Activated CD4-positive, alpha-beta T cell treated with anti-CD3 and anti-CD28 coated beads for 1 hour (primary cell): ENCODE measurements at places on chromosomes 2 and 18.

DNA sequence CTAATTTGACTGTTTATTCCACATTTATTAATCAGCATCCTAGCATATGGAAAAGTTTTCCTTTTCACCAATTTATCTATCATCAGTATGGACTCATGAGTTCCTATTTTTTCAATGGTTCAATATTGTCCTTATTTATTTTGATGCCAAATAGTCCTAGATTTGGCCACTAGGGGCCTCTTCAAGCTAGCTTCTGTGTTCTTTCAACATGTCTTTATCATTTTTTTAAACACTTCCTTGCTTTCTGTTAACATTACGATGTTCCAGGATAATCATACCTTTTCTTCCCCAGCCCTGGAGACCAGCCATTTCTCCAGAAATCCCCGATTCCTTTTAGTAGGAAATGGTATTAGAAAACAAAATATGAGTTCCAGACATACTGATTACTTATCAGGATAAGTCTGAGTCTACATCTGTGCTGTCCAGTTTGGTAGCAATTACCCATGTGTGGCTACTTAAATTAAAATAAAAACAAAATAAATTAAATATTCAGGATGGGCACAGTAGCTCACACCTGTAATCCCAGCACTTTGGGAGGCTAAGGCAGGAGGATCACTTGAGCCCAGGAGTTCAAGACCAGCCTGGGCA, 70.6 kb downstream of the RPE start:
- no peak for DNase-seq

DNA sequence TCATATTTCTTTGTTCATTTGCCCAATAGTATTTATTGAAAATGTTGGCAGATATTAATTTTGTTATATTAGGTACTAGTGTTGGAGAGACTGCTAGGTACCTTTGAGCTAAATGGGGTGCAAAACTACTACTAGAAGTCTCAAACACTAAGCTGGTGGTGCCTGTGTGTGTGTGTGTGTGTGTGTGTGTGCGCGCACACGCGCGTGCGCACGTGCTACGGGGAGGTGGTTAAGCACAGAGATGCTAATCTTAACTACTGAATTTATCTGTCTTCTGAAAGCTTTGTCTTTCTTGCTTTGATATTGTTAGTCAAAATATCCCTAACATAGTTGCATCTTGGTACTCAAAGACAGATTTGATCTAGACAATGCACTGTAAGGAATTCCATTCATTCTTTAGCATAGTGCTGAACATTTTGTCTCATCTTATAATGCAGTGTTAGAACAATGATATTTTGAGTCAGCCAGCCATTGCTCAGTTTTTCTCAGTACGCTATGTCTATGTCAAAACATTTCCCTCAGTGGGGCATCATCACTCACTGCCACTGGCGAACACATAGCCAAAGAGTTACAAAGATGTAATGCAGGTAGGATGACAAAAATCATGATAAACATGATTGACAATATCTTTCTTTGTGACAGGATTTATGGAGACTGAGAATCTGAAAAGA, 396.0 kb upstream of the RGPD4 start:
- DNase-seq, result no peak

GRCh38 chr2:157901325-157901724, 25.2 kb upstream of the ACVR1 start:
- DNase-seq, result no peak

- DNase-seq, result no peak
Measured at GRCh38 chr2:128564131-128564530, 245.5 kb upstream of the HS6ST1 start.

DNA sequence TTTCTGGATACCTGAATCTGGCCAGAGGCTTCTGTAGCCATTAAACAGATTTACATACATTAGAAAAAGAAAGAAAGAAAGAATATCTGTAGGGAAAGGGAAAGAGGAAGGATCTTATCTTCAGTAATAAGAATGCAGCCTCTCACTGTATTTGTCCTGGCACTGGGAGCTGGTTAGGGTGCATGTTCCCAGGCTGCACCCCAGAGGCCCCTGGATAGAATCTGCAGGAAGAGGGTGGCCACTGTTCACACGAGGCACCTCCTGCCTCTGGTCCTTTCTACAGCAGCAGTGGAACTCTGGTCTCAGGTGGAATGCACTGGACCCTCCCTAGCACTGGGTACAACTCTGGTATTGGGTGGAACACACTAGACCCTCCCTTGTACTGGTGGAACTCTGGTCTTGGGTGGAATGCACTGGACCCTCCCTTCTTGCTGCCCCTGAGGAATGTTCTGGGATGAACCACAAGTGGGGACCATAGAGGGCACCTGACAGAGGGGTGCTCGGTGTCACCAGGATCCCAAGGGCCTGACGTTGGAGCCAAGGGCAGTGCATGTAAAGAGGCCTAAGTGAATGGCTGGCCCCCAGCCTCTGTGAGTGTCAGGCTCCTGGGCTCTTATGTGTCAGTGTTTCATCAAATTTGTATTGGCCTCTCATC, 27.4 kb upstream of the PXDN start:
- no peak for DNase-seq

- no peak for DNase-seq
Measured at GRCh38 chr2:28471701-28472236, 24.1 kb upstream of the PLB1 start.

DNA sequence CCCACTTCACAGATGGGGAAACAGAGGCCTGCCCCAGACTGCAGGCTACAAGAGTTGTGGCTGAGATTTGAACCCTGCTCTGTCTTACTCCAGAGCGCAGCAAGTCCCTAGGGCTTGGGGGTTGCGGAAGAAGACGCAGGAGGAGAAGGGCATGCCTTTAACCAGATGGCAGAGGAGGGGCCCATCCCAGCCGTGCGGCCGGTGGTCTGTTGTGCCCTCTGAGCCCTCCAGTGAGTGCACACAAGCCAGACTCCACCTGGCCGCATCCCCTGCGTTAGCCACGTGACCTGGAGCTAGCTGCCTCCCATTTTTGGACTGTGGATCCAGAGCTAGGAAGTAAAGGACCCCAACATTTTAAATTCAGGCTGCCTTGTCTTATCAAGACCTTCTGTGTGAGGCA, 2.8 kb downstream of the KCNIP3 start:
- DNase-seq, result no peak

- no peak for DNase-seq
Measured at GRCh38 chr2:19739256-19739655, 162.5 kb downstream of the TTC32 start.

GRCh38 chr2:172350839-172351479, 76.4 kb upstream of the ITGA6 start:
- DNase-seq, result no peak

- no peak for DNase-seq
Measured at GRCh38 chr2:215609089-215610032, 173.5 kb upstream of the FN1 start.

DNA sequence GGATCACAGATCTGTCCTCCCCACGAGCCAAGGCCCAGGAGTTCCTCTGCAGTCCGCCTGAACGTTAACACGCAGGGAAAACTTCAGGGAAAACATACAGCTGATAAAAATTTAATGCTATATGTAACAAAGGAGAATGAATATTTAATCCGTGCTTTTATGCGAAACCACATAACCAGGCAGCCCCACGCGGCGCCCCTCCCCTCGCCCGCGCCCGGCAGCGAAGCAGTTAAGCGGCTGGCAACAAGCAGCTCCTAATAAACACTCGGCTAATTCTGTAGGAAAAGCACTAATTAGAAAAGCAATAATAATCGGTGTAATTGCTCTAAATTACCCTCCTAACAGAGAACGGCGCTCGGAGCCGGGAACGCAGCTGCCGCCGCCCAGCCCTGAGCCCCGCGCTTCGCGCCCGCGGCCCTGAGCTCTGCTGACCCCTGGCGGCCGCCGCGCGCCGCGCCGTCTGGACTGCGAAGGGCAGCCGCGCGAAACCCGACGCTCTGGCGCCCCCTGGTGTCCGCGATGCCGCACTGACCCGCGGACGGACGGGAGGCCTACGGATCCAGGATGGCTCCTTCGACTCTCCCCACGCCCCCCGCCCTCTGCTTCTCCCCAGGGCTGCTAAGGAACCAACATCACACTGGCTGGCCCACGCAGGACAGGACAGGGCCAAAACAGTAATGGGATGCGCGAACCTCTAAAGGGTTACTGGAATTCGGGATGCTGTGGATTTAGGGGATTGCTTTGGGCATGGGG, 181.4 kb downstream of the SMAD2 start:
- DNase-seq, result peak; percentile 69

DNA sequence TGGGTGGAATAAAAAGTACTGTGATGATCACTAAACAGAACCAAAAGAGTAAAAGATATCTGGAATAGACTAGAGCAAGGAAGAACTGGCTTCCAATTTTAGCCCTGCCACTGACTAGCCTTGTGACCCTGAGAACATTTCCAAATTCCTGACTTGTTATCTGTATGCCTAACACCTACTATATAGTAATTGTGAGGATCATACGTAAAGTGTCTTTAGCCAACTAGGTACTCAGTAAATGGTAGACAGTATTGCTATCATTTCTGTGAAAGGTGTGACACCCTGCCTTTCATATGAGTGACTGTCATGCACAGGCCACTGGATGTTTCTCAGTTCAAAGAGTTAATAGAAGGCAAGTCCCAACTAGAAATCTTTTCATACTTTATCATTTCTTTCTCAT, 29.8 kb downstream of the CYTIP start:
- DNase-seq, result no peak

GRCh38 chr2:86616502-86616901, 7.2 kb downstream of the RNF103 start:
- DNase-seq, result no peak

DNA sequence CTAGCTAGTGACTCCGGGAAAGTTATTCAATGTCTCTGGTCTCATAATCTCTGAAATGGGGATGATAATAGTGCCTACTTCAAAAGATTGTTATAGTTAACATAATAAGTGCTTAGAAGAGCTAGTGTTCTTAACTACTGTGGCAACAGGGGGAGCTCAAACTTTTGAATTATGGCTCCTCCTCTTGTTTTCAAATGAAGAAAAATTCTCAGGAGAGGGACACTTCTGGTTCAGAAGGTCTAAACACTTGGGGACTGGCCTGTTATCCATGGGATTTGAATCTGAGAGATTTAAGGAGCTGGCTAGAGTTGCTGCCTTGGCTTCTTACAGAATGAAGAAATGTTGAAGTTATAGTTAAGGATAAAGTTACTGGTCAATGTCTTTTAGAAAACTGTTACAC, 92.2 kb upstream of the ITGB6 start:
- no peak for DNase-seq

DNA sequence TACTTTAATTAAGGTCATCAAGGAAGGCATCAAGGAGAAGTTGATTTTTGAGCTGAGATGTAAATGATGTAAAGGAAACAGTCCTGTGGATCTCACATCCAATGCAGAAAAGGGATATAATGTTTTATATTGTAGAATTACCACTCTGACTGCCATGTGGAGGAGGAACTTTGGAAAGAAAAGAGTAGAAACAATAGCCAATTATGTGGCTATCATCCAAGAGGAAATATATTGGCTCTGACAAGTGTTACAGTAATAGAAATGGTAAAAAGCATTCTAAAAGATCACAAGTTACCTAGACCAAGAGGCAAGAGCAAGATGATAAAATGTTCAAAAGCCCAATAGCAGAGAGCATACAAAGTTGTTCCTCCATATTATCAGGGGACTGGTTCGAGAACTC, 26.8 kb downstream of the BARD1 start:
- DNase-seq, result no peak

DNA sequence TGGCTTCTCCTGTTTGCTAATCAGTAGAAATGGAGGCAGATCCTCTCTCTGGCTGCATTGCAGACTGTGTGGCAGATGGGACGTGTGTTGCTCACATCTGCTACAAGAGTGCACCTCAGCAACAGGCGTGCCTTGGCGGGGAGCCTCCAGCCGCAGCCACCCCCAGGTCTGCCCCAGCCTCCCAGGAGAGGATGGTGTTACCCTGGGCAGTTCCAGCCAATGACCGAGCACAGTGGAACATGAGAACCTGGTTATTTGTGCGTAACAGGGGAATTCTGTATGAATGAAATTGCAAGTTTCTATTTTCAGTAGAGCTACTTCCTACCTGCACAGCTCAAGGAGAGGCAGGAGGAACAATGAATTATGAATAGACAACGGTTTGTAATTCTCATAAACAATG, 130.6 kb upstream of the CBLN2 start:
- DNase-seq, result no peak

DNA sequence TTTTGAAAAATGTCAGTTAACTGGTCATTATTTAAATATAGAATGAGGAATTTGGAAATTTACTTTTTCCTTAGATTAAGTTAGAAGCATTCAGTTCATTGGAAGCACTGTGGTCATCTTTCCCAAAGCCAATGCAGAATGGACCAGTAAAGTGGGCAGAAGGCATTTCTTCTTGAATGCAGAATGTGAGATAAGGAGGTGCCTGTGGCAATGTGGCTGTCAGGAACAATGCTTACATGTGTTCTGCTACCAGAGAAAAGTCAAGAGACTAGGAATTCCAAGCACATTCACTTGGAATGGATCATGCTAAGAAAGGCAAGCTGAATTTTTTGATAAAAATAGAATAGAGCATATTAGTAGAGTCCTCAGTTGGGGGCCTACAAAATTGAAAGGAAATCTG, 295.0 kb upstream of the KCNH7 start:
- no peak for DNase-seq

GRCh38 chr2:68506170-68506569, 38.8 kb downstream of the APLF start:
- no peak for DNase-seq

DNA sequence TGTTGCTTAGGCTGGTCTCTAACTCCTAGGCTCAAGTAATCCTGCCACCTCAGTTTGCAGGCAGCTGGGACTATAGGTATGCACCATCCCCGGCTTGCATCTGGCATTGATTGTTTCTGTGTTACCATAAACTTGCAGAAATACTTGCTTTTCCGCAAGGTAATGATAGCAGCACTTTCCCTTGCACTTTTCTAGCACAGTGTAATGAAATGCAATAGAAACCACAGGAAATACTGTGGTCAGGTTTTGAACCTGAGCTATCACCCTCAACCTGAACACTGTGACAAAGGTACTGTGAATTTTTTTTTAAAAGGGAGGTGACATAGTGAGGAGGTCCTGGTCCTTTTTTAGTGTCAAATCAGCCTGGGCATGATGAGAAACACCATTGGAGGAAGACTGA, 38.3 kb downstream of the DHRS9 start:
- DNase-seq, result no peak

- DNase-seq, result no peak
Measured at GRCh38 chr2:69210385-69210784, 176.6 kb downstream of the GFPT1 start.

GRCh38 chr2:172256886-172257285, 154.2 kb upstream of the DLX2 start:
- DNase-seq, result no peak

- no peak for DNase-seq
Measured at GRCh38 chr2:37459095-37459981, 114.9 kb downstream of the QPCT start.
